Lung (tissue), 17 donors: ENCODE measurements at places on chromosomes 5 and 9. TPM values are rescaled to one million over a fixed set of nuclear protein-coding genes. Genes with fewer than 3 reads are reported as not detected.
A peak's percentile ranks its signal among the peaks of the same experiment; 100 is the strongest.

The FAM81B gene
- 25.5 TPM for total RNA-seq

The HACD4 gene
- total RNA-seq = 5.3 TPM

The ITK gene
- total RNA-seq = 3.4 TPM

GRCh38 chr9:121748074-121748473 is 96.6 kb downstream of the DAB2IP start:
- no peaks in the 10 kb centered on the region for H3K36me3 ChIP-seq
- no peaks in the 10 kb centered on the region for H3K27me3 ChIP-seq
- no peak overlapping the region for H3K4me3 ChIP-seq
- peaks cover 19% of the 10 kb centered on the region for H3K4me1 ChIP-seq
- no peak for DNase-seq

GRCh38 chr5:36875051-36875789 is 1.3 kb upstream of the NIPBL start:
- H3K36me3 ChIP-seq = peaks cover 4% of the 10 kb centered on the region
- H3K4me3 ChIP-seq = peak overlapping the region; percentile 69
- no peaks in the 10 kb centered on the region for H3K4me1 ChIP-seq

DNA sequence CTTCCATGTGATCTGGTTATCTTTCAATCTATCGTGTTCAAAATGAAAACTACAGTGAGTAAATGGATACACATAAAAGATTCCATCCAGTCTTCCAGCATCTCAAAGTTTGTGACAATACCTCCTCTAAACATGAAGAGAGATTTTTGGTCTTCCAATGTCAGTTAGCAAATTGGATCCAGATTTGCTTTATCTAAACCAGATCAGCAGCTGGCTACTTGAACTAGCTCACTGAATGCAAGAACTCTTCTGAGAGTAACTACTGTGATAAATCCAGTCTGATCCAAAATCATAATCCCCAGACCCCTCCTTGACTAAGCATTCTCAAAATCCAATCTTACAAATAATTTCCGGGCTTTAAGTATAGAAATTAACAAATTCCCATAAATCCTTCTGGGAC is 2177.9 kb upstream of the C9orf72 start:
- H3K4me1 ChIP-seq = no peaks in the 10 kb centered on the region
- H3K27ac ChIP-seq = no peak overlapping the region
- DNase-seq = no peak
- H3K36me3 ChIP-seq = no peaks in the 10 kb centered on the region
- no peak overlapping the region for H3K4me3 ChIP-seq
- no peaks in the 10 kb centered on the region for H3K27me3 ChIP-seq
